ENCODE measurements at places on chromosomes 7 and 10. TPM values are rescaled to one million over a fixed set of nuclear protein-coding genes. Genes with fewer than 3 reads are reported as not detected.

ADGRA1 gene
- total RNA-seq, result 0.19 TPM

SNX10 gene
- total RNA-seq, result 5.2 TPM

GBX1 gene
- total RNA-seq, result not detected

NEUROD6 gene
- not detected for total RNA-seq

AMZ1 gene
- total RNA-seq, result 0.05 TPM

ADAM22 gene
- total RNA-seq, result 0.24 TPM

OR2A42 gene
- total RNA-seq, result not detected

CAMK1D gene
- total RNA-seq, result 8.5 TPM

WNT8B gene
- total RNA-seq, result not detected

ACTL6B gene
- not detected for total RNA-seq

HTR5A gene
- not detected for total RNA-seq

DNAH11 gene
- 0.33 TPM for total RNA-seq

SLC26A3 gene
- total RNA-seq, result not detected

PON1 gene
- 1.6 TPM for total RNA-seq

HOXA7 gene
- 5.2 TPM for total RNA-seq

CYP2C19 gene
- not detected for total RNA-seq

CHST15 gene
- total RNA-seq, result 7.1 TPM

C10orf90 gene
- total RNA-seq, result 2.7 TPM

OR2A5 gene
- not detected for total RNA-seq

COX15 gene
- total RNA-seq, result 28.5 TPM

PSD gene
- total RNA-seq, result 0.27 TPM

All from A549 treated with AZD2906 at 1 μM for 4 hours (cell line).